CD4-positive, alpha-beta T cell treated with Interleukin-21 for 1 hour (primary cell): ENCODE measurements at places on chromosomes 6 and 20.
A peak's percentile ranks its signal among the peaks of the same experiment; 100 is the strongest.

DNA sequence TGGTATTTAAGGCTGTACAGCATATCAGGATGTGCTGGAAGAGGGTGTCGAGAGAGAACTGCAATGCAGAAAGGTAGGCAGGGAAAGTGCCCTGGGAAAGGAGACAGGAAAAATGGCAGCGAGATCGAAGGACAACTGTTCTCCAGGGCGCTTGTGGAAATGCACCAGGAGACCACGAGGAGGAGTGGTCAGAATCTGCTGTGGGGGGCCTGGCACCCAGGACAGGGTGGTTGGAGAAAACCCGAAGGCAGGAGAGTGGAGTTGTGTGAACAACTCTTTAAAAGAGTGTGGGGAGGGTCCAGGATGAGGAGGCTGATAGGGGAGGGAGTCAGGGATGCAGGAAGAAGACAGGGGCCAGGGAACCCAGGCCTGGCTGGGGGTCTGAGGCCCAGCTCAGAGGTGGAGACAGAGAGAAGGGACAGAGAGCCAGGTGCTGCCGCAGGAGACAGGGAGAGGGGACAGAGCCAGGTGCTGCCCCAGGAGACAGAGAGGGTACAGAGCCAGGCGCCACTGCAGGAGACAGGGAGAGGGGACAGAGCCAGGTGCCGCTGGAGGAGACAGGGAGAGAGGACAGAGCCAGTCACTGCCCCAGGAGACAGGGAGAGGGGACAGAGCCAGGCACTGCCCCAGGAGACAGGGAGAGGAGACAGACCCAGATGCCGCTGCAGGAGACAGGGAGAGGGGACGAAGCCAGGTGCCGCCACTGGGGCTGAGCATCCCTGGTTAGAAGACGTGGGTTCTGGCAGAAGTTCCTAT lies 9.3 kb downstream of the SLC22A1 start:
- DNase-seq = no peak

- DNase-seq = no peak
Observed at GRCh38 chr20:51613580-51613979, 71.1 kb upstream of the NFATC2 start.

DNA sequence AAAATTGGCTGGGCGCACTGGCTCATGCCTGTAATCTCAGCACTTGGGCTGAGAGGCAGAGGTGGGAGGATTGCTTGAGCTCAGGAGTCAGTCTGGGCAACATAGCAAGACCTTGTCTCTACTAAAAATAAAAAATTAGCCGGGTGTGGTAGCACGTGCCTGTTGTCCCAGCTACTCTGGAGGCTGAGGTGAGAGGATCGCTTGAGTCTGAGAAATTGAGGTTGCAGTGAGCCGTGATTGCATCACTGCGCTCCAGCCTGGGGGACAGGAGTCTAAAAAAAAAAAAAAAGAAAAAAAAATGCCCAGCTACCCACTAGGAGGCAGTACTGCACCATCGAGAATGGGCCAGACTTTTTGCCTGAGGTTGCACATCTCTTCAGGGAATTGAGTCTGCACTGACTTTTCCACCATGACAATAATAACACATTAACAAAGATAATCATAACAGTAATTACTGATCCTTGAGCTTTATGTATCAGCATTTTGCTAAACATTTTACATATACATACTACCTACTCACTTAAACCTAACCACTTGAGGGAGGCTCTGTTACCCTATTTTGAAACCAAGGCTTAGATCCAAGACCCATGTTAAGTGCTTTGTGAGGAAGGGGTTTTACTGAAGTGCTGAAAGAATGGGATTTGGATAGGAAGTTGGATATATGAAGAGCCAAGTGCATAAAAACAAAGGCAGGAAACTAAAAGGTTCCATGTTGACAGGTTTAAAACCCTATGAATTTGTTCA lies 21.0 kb downstream of the SRSF3 start:
- peak; percentile 67 for DNase-seq

DNA sequence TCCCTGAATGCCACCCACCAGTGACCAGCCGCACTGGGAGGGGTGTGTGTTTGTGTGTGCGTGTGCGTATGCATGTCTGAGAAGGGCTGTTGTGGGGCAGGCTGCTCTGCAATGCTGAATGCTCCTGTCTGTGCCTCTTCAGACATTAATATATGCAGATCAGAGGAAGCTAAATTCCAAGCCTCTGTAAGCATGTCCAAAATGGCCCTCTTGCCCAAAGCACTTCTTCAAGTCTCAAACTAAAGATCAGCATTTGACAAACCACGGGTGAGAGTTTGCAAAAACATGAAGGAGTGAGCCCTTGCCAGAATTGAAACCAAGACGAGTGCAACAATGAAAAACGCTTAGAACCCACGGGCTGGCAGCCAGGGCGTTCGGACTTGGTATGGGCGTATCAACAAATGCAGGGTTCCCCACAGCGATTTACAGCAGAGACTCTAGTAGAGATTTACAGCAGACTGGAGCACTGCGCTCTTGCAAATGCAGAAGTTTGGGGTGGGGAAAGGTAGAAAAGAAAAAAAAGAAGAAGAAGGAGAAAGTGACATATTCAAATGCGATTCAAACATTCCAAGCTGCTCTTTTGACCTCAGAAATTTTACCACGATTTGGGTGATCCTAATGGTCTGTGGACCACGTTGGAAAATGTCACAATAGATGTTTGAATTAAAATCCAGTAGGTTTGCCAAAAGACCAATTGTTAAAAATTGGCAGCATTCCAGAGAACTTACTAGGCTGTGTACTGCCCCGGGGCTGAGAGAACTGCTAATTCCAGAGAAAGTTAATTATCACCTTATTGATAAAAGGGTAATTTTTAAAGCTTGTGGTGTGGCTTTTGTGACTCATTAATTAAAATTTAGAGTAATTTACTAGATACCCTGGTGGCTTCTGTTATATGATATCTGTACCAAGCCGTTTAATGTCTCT lies 3.5 kb downstream of the SCML4 start:
- DNase-seq = peak; percentile 53

DNA sequence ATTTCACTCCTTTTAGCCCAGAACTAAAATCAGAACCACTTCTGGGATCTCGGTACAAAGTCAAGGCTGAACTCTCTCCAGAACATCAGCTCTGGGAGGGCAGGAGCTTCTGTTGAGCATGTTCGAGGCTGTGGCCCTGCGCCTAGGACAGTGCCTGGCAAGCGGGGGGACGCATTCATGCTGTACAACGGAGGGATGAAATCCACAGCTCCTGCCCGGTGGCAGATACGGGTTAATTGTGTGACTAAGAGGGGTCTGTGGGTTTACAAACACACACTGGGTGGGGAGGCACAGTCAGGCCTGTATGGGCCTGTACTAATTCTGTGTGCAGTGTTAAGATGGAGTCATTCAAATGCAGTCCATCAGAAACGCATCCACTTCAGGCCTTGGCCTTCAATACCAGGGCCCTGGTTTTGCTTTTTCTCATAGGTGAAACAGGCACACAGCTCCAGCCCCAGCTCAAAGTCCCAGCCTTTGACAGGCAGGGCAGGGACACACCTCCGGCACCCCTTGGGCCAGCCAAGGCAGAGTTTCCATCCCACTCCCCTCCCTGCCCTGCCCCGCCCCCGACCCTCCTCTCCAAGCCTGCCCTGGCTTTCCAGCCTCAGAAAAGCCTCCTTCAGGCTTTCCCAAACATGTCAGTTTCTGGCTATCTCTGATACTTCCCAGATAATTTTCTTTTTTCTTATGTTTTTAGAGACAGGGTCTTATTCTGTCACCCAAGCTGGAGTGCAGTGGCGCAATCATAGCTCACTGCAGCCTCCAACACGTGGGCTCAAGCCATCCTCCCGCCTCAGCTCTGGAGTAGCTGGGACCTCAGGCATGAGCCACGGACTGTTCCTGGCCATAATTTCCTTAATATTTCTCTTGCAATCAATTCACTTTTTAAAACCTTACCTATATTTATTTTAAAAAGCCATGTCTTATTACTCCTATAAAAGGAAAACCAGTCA lies 109.8 kb downstream of the SULF2 start:
- DNase-seq = no peak

DNA sequence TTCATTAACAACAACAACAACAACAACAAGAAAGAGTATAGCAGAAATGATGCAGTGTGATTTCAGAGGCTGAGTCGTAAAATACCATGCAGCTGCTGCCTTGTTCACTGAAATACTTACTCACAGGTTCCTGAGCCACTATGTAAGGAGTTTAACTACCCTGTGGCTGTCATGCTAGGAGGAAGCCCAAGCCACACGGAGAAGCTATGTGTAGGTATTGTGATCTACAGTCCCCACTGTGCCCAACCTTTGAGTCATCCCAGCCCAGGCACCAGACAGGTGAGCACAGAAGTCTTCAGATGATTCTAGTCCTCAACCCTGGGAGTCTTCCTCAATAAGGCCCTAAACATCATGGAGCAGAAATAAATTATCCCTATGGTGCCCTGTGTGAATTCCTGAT lies 14.6 kb upstream of the RALY start:
- DNase-seq = no peak

- DNase-seq = no peak
Observed at GRCh38 chr6:145469021-145469420, 266.3 kb downstream of the EPM2A start.

GRCh38 chr6:33875696-33876095 lies 71.9 kb upstream of the MLN start:
- DNase-seq = no peak

GRCh38 chr20:37841971-37842370 lies 61.0 kb upstream of the VSTM2L start:
- DNase-seq = no peak

GRCh38 chr20:3612795-3613572 lies 50.2 kb downstream of the GFRA4 start:
- no peak for DNase-seq

GRCh38 chr6:125797886-125798444 lies 7.2 kb downstream of the NCOA7 start:
- no peak for DNase-seq

DNA sequence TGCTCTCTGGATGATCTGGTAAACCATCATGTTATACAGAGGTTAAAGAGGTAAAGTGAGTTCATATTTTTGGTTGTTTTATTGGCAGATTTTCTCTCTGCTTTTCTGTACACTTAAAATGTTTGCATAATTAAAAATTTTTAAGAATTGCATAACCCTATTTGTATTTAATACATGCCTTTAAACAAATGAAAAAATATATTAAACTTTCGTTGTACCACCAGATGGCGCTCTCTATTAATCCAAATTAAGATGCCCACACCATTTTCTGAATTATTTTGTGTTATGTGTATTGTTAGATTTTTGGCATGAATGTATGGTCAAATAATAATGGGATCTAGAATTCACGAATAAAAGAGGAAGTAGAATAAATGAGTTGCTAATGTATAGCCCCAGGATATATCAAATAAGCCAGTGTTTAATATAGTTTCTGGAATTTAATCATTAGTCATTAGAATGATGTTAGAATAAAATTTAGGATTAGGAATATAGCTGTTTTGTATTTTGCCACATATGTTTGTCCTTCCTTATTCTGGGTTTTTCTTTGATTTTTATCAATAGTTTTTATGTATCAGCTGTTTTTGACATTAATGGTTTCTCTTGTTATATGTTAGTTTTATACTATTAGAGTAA lies 38.9 kb downstream of the SMAP1 start:
- DNase-seq = peak; percentile 62

DNA sequence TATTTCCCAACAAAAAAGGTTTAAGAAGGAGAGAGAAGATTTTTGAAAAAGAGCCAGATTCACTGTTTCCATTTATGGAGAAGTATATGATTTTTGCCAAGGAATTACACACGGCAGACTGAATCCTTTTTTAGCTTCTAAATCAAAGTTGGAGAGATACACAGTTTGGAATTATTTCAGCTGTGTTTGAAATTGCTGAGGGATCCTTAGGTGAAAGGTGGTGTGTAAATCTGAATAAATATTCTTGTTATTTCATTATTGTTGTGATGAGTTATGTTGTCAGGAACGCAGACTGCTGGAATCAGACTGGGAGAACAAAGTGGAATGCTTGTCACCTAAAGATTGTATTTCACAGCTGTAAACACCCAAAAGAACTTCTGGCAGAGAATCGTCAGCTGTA lies 168.5 kb upstream of the AKIRIN2 start:
- DNase-seq = no peak

- no peak for DNase-seq
Observed at GRCh38 chr6:49406250-49406970, 56.6 kb downstream of the MMUT start.

- DNase-seq = no peak
Observed at GRCh38 chr20:63657260-63657936, 714 bp upstream of the RTEL1 start.

GRCh38 chr6:122799140-122799745 lies 10.2 kb downstream of the SMPDL3A start:
- DNase-seq = no peak

DNA sequence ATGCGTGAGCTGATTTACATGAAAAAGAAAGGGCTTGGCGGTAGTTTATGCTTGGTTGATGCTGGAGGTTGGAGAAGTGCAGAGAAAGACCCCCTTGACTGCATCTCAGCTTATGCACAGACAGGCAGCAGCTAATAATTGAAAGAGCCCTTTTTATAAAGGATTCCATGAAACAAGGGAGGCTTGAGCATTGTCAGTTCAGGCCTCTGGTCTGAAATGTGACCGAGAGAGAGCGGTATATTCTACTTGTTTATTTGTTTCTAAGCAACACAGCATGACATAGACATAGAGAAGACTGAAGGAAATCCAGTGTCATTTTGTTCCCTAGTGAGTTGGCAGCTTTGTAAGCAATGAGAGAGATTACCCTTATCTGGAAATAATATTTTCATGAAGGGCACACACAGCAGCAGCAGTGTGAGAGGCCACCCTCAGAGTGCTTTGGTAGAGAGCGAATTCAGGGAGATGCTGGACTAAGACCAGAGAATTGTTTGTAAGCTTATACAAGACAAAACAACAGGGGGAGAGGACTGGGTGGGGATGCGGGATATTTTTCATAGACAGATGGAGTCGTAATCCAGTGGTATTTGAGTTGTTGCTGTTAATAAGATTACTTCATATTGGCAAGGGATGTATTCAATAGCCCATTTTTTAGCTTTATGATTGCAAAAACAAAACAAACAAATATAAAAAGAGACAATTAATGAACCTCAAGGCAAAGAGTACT lies 34.6 kb upstream of the LAMA2 start:
- DNase-seq = no peak

GRCh38 chr20:57582432-57583288 lies 21.8 kb downstream of the PCK1 start:
- DNase-seq = no peak
